Right renal cortex interstitium (tissue), 3 donors: ENCODE measurements at places on chromosomes 4 and X. TPM values are rescaled to one million over a fixed set of nuclear protein-coding genes. Genes with fewer than 3 reads are reported as not detected.

DNA sequence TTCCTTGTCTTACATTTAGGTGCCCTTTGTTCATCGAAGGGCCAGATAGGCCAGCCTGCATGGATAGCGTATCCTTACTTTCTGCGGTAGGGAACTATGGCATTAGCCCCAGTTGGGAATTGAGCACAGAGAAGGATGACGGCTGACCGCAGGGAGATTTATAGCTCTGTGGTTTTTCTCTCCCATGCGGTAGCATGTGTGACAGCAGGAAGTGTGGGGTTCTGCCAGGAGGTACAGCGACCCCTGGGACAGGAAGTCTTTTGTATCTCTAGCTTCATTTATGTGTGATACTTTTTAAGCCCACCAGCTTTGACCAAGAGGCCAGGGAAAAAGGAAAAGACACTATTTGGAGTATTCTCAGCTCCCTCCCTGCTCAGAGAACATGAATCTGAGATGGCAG lies 33.1 kb downstream of the GAB3 start:
- DNase-seq = no peak

- DNase-seq = no peak
Measured at GRCh38 chr4:153438916-153439756, 27.0 kb upstream of the TMEM131L start.

GRCh38 chrX:138917781-138918180 lies 206.3 kb upstream of the FGF13 start:
- no peak for DNase-seq

The DUX4 gene
- polyA plus RNA-seq = not detected

The CENPVL1 gene
- polyA plus RNA-seq = 0.18 TPM

The TDO2 gene
- polyA plus RNA-seq = 3.3 TPM
